ENCODE measurements at places on chromosomes 2 and 18. TPM values are rescaled to one million over a fixed set of nuclear protein-coding genes. Genes with fewer than 3 reads are reported as not detected.

PLGLB2 gene
- 1.2 TPM for polyA plus RNA-seq

- H3K27me3 ChIP-seq = no peaks in the 10 kb centered on the region
- H3K36me3 ChIP-seq = peaks cover 4% of the 10 kb centered on the region
- no peak overlapping the region for H3K4me3 ChIP-seq
Observed at GRCh38 chr2:25316101-25316500, 25.6 kb downstream of the DNMT3A start.

MFSD2B gene
- not detected for polyA plus RNA-seq

- H3K27ac ChIP-seq = no peak overlapping the region
- H3K4me3 ChIP-seq = no peak overlapping the region
- no peaks in the 10 kb centered on the region for H3K36me3 ChIP-seq
- no peak for DNase-seq
Observed at GRCh38 chr18:51933903-51934302, 406.1 kb upstream of the DCC start.

LRRTM1 gene
- polyA plus RNA-seq = 1.1 TPM

GRCh38 chr2:190505696-190506095 is 28.8 kb downstream of the NEMP2 start:
- no peak for DNase-seq
- no peaks in the 10 kb centered on the region for H3K27me3 ChIP-seq
- H3K36me3 ChIP-seq = peaks cover 44% of the 10 kb centered on the region
- H3K27ac ChIP-seq = no peak overlapping the region

MRPL30 gene
- polyA plus RNA-seq = 14.9 TPM

CTAGE1 gene
- polyA plus RNA-seq = 0.03 TPM

DNA sequence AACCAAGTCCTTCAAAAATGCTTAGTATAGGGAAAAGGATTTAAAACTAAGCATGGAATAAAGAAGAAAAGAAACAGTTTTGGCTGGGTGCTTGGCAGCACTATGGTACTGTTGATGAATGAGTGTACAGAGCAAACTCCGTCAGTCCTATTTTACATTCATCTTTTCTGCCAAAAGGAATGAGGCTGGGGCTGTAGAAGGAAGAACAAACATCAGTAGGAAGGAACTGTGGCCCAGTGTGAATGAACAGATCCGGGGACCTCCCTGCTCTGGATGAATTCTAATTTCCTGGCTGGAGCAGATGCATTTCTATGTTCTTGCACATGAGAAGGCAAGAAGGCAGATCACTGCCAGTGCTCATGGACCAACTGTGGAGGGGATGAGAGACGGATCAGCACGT is 474.0 kb upstream of the MEIS1 start:
- no peaks in the 10 kb centered on the region for H3K4me1 ChIP-seq
- no peak overlapping the region for H3K27ac ChIP-seq
- H3K4me3 ChIP-seq = no peak overlapping the region

DNA sequence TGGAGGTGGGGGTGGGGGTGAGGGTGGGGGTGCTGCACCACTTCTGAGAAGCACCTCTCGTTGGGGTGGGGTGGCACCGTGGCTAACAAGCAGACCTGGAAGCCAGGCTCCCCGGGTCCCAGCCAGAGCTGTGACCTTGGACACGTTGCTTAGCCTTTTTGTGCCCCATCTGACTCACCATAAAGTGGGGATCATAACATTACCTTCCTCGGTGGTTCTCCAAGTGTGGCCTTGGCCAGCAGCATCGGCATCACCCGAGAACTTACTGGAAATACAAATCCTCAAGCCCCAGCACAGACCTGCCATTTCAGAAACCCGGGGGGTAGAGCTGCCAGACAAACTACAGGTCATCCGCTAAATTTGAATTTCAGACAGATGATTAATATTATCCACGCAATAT is 58.7 kb upstream of the SLC66A3 start:
- H3K36me3 ChIP-seq = no peaks in the 10 kb centered on the region
- H3K27me3 ChIP-seq = no peaks in the 10 kb centered on the region
- H3K4me3 ChIP-seq = no peak overlapping the region
- DNase-seq = no peak

DNA sequence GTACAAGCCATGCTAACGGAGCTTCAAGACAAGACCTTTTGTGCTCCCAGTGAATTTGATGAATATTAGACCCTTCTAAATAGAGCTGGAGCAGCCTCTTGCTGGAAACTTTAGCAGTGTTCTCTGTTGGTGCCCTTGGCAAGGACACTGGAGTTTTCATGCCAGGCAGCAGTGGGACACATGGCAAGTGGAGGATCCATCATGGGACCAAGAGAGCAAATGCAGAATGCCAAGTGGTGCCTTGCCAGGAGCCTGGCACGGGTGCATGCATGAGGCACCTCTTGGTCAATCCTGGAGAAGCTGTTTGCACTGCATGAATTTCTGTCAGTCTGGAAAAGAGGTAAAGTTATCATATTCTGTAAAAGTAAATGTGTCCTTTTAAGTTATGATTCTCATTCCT is 59.1 kb downstream of the NETO1 start:
- H3K4me1 ChIP-seq = no peaks in the 10 kb centered on the region
- H3K27ac ChIP-seq = no peak overlapping the region
- no peak for DNase-seq
- no peaks in the 10 kb centered on the region for H3K27me3 ChIP-seq
- no peak overlapping the region for H3K4me3 ChIP-seq

DNA sequence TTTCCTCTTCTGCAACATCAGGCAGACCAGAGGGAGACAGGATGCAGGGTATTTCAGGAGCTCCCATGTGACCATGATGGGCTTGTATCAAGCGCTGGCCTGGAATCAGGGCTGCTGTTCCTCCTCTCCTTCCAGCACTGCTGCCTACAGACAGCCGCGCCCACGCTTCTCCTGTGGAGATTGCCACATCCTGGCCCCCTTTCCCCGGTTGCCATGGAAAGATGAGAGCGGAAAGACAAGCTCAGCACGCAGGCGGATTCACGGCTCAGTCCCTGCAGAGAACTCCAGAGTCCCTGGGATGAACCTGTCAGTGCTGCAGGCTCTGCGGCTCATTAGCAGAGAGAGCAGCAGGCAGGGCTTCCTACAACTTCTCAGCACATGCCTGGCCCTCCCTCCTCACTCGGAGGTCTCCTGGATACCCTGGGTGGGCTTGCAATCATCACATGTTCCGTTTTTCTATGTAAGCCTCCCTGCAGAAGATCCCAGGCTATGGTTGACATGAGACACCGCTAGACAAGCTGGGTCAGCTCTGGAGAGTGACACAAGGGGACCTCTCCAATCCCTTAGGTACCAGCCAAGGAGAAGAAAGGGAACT is 497.8 kb upstream of the MYT1L start:
- H3K27ac ChIP-seq = no peak overlapping the region
- H3K4me1 ChIP-seq = no peaks in the 10 kb centered on the region
- H3K36me3 ChIP-seq = no peaks in the 10 kb centered on the region
- no peak overlapping the region for H3K4me3 ChIP-seq

KRTCAP3 gene
- 3.6 TPM for polyA plus RNA-seq

- no peak overlapping the region for H3K27ac ChIP-seq
- no peak overlapping the region for H3K4me3 ChIP-seq
- no peak for DNase-seq
- H3K27me3 ChIP-seq = no peaks in the 10 kb centered on the region
- H3K36me3 ChIP-seq = no peaks in the 10 kb centered on the region
Observed at GRCh38 chr2:40043191-40043590, 264.1 kb upstream of the THUMPD2 start.

DNA sequence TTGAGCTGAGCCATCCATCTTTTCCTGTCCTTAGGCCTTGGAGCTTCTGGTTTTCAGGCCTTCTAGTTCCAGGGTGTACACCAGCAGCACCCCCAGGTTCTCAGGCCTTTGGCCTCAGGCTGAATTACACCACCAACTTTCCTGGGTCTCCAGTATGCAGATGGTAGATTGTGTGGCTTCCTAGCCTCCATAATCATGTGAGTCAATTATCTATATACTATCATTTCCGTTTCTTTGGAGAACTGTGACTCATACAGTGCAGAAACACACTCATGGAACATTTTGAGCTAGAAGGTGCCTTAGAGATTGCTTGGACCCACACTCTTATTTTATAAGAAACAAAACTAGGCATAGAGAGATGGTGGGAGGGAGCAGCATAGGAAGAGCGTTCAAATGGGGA is 167.4 kb downstream of the NCK2 start:
- no peaks in the 10 kb centered on the region for H3K4me1 ChIP-seq
- DNase-seq = no peak
- H3K4me3 ChIP-seq = no peak overlapping the region
- no peaks in the 10 kb centered on the region for H3K36me3 ChIP-seq
- H3K27ac ChIP-seq = no peak overlapping the region

- H3K27me3 ChIP-seq = no peaks in the 10 kb centered on the region
- H3K4me1 ChIP-seq = peaks cover 15% of the 10 kb centered on the region
- no peak for DNase-seq
- H3K36me3 ChIP-seq = no peaks in the 10 kb centered on the region
- H3K4me3 ChIP-seq = no peak overlapping the region
- H3K27ac ChIP-seq = no peak overlapping the region
Observed at GRCh38 chr2:224209555-224210285, 170.6 kb upstream of the SERPINE2 start.

- H3K27me3 ChIP-seq = no peaks in the 10 kb centered on the region
- H3K27ac ChIP-seq = no peak overlapping the region
- H3K36me3 ChIP-seq = no peaks in the 10 kb centered on the region
- no peak overlapping the region for H3K4me3 ChIP-seq
- no peak for DNase-seq
- no peaks in the 10 kb centered on the region for H3K4me1 ChIP-seq
Observed at GRCh38 chr2:164745012-164745797, 96.4 kb downstream of the COBLL1 start.

FTCDNL1 gene
- not detected for polyA plus RNA-seq

- H3K4me1 ChIP-seq = peaks cover 5% of the 10 kb centered on the region
- no peaks in the 10 kb centered on the region for H3K36me3 ChIP-seq
- H3K4me3 ChIP-seq = no peak overlapping the region
Observed at GRCh38 chr2:238669046-238669445, 178.8 kb upstream of the TWIST2 start.

DNA sequence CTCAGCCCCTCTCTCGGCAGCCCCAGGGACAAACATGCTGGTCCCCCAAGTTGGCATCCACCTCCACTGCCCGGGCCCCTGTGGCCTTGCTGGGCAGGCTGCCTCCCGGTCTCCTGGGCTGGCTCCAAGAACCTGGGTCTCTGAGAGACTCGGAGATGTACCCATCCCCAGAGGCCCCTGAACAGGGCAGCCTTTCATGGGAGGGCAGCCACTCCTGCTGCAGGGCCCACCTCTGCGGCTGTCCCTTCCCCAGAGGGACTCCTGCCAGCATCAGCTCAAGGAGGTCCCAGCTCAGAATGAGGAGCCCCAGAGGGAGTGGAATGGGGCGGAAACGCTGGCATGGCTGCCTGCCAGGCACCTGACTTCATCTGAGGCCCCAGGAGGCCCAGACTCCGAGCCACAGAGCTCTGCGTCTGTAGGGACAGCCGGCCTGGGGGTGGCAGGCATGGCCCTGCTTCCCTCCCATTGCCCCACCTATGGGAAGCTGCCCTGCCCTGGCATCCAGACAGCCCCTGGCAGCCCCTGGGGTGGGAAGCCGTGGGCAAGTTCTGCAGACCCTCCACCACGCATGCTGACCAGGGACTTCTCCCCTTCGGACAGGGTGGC is 857 bp upstream of the CROCC2 start:
- no peaks in the 10 kb centered on the region for H3K36me3 ChIP-seq
- no peak for DNase-seq
- H3K4me1 ChIP-seq = peaks cover 64% of the 10 kb centered on the region
- no peak overlapping the region for H3K4me3 ChIP-seq

- no peak overlapping the region for H3K27ac ChIP-seq
- no peak overlapping the region for H3K4me3 ChIP-seq
- no peaks in the 10 kb centered on the region for H3K27me3 ChIP-seq
Observed at GRCh38 chr2:129709001-129709955, 270.2 kb upstream of the RAB6C start.

DNA sequence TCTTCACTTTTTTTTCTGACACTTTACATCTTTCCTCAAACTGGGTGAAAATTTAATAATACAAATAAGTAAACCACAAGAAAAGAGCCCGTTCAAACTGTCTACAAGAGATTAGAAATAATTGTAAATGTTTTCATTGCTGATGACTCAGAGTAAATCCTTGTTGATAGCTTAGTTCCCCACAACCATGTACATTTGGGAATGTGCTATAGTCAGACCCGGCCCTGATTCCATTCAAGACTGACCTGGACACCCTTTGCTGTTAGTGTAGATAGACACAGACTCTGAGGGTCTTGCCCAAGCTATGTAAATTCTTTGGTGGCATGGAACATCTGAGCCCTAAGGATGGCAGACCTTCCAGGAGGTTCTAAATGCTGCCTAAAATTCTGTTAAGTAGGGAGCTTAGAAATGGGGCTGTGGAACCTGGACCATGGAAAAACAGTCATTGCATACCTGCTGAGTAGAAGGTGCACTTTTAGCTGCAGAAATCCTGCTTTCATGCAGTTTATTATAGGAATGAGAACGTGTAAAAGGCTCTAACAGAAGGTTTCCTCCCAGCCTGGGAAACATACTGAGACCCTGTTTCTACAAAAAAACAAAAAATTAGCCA is 3.7 kb downstream of the MALT1 start:
- H3K36me3 ChIP-seq = no peaks in the 10 kb centered on the region
- no peak overlapping the region for H3K27ac ChIP-seq
- no peaks in the 10 kb centered on the region for H3K27me3 ChIP-seq
- no peak overlapping the region for H3K4me3 ChIP-seq
- DNase-seq = no peak
- H3K4me1 ChIP-seq = peaks cover 9% of the 10 kb centered on the region

DNA sequence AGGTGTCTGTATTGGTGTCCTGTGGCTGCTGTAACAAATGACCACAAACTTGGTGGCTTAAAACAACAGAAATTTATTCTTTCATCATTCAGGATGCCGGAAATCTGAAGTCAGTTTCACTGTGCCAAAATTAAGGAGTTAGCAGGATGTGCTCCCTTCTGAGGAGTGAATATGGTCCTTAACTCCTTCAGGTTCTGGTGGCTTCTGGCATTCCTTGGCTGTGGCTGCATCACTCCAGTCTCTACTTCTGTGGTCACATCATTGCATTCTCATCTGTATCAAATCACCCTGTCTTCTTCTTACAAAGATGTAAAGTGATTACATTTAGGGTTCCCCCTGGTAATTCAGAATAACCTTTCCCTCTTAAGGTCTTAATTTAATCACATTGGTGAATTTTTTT is 12.6 kb downstream of the GPD2 start:
- no peak overlapping the region for H3K27ac ChIP-seq
- no peak overlapping the region for H3K4me3 ChIP-seq
- H3K36me3 ChIP-seq = no peaks in the 10 kb centered on the region
- no peaks in the 10 kb centered on the region for H3K27me3 ChIP-seq
- H3K4me1 ChIP-seq = no peaks in the 10 kb centered on the region
- no peak for DNase-seq

GRCh38 chr2:233480490-233481202 is 85.9 kb downstream of the USP40 start:
- no peak overlapping the region for H3K4me3 ChIP-seq
- peaks cover 37% of the 10 kb centered on the region for H3K36me3 ChIP-seq
- H3K27ac ChIP-seq = no peak overlapping the region
- H3K4me1 ChIP-seq = no peaks in the 10 kb centered on the region
- H3K27me3 ChIP-seq = no peaks in the 10 kb centered on the region

DNA sequence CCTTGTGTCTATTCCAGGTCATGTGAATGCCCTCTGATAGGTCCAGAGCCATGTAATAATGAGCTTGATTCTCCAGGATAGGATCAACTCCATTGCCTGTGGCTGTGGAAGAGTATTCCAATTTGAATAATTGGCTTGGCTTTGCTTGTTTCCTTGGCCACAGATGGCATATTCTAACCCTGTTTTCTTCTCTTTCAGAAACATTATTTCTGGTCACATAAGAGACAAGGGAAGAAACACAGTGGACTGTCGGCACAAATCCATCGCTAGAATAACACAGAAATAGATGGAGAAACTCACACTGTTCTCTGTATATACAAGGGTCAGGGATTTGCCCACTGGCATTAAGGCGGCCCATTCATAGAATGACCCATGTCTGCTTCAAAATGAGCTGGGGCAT is 278.4 kb upstream of the CCDC68 start:
- H3K27ac ChIP-seq = peak overlapping the region; percentile 34
- H3K4me1 ChIP-seq = peaks cover 44% of the 10 kb centered on the region
- DNase-seq = no peak
- H3K4me3 ChIP-seq = no peak overlapping the region
- H3K27me3 ChIP-seq = no peaks in the 10 kb centered on the region
- peaks cover 64% of the 10 kb centered on the region for H3K36me3 ChIP-seq
